Bone marrow (tissue), 2 donors: ENCODE measurements at places on chromosomes 1 and 21.

- DNase-seq, result peak; percentile 53
Observed at GRCh38 chr1:21290546-21290944, 282 bp upstream of the ECE1 start.

DNA sequence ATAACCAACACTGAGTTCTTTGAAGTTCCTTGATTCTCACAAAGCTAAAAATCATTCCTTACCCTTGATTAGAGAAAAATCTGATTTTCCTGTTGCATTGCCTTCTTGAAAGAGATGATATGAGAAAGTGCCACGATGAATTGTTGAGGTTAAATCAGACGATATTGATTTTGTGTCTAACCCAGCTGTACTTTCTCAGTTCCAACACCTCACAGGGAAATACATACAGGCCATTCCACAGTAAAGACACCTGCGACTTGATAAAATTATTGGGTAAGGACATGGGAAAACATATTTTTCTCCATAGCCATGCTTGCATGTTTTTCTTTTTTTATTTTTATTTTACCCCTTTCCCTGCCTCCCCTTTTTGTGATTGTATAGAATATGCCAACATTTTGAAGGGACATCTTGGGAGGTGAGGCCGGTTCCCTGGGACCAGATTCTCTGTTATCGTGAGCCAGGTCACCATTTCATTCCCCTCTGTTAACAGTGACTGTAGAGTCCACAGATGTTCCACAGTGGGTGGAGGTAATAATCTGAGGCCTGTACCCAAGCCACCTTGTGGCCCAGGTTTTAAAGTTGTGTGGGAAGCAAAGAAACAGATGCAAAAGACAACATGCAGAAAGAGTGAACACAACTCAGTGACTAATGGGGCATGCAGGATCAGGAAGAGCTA, 255.4 kb upstream of the ST6GALNAC5 start:
- no peak for DNase-seq

DNA sequence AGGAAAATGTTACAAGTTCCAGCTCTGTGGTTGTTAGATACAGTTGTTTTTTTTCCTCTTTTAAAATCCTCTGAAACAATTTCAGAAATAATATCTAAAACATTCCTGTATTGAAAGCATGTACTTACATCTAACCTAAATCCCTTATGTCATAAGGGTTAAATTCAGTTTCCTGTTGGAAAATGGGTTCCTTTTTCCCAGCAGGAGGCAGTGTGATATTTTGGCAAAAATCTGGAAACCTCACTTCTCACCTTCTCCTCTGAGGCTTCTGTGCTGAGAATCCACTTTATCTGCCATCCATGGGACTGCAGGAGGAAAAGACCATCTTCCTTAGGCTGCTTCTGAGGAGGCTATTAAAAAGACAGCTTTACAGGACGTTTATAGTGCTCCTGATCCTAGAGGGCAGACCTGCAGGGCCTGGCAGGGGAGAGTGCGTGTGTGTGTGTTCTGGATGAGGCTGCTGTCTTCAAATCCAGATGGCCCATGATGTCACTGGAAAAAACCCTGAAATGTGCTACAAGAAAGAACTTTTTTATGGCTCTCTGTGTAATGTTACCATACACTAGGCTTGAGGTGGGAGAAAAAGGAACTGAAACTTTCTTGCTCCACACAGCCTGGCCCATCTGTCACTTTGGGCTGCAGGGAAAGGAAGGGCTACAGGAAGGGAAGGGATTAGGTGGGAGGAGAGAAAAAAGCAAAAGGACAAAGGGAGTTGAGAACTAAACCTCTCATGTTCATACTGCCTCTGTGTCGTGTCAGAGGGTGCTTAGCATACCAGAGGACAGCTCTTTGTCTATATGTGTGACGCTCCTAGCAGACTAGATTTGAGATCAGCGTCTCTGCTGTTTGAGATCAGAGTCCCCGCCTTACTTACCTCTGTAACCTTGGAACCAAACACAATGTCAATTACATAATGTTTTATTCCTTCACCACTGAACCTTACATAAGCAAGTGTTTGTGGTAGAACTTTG, 379.2 kb upstream of the SPAG17 start:
- DNase-seq, result no peak

DNA sequence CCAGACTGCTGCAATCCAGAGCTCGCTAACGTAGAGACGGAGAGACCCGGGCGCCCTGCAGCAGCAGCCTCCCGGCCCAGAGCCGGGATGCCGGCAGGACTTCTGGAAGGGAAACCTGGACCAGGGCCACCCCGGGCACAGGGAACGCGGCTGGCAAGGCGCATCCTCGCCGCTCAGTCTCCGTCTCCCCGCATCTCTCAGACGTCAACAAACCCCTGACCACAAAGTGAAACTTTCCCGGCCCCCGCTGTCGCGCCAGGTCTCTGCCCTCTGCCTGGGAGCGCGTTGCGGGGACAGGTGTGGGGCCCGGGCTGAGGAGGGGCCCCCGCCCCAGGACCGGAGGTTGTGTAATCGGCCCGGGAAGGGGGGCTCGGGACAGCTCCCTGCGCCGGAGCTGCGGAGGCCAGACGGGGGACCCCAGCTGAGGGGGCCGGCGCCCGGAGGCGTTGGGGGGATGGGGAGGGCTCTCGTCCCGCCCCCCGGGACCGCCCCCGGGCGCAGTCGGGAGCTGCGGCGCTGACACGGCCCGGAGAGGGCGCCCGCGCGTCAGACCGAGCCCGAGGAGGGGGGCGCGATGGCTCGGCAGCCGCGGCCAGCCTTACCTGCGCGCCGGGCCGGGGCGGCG, 116.6 kb upstream of the HIVEP3 start:
- peak; percentile 30 for DNase-seq

- no peak for DNase-seq
Observed at GRCh38 chr1:113389359-113389952, 859 bp upstream of the MAGI3 start.

DNA sequence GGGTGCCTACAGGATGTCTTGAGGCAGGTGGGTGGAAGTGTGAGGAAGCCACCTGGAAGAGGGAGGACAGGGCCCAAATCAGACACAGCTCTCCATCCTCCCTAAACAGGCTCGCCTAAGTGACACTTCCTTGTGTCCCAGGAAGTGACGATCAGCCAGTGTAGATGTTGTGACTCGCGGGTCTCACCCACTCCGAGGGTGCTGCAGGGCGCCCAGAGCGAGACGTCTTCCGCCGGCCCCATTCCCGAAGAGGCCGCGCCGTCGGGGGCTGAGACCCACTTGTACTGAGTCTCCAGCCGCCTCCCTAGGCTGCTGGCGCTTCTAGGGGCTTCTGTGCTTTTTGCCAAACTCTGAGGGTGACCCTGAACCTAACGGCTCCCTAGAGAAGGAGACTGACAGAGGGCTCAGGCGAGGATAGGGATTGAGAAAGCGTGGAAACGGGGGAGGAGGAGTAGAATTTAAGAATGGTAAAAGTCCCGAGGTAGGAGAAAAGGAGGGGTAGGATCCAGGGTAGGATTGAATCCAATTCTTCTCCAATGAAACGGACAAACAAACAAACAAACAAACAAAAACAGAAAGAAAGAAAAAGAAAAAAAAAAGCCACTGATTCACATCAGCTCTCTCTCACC, 543 bp upstream of the MARK1 start:
- no peak for DNase-seq

DNA sequence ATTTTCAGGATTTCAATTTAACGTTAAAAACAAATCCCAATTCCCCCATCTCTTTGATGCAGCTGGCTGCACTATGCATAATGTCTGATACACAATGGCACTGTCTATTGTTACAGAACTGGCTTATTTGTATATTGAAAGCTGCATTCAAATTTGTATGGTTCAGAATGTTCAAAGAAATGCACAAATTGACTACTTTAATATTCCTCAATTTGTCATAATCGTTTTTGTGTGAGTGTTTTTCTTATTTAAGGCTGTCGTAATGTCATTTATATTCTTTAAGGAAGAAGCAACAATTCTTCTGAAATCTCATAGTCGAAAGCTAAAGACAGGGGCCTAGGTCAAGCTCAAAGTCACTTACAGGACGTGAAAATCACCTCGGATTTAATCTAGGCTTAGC, 341.4 kb upstream of the ZRANB2 start:
- no peak for DNase-seq

GRCh38 chr1:78619803-78620579, at the start of gene IFI44L:
Gene IFI44L, plus strand, starts transcription at chr1:78620448. Its CDS starts 7,468 bp downstream, at chr1:78627916.
- no peak for DNase-seq

GRCh38 chr21:27149034-27149433, 182.1 kb upstream of the ADAMTS5 start:
- no peak for DNase-seq

- DNase-seq, result no peak
Observed at GRCh38 chr1:233016798-233017197, 66.4 kb downstream of the NTPCR start.

DNA sequence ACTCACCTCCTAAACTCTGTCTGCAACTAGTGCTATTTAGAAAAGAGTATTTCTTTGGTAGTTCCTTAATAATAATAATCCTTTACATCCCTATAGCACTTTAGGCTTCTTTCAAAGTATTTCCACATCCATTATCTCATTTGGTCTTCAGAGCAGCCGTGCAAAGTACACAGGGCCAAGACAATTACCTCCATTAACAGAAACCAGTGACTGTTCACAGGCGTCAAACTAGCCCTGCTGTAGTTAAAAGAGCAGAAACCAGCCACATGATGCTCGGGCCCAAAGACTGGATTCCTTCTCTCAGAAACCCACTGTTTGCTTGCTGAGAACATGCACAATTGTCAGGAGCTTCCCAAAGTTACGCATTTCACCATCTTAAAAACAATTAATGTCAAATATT, 396.0 kb upstream of the DAB1 start:
- no peak for DNase-seq

DNA sequence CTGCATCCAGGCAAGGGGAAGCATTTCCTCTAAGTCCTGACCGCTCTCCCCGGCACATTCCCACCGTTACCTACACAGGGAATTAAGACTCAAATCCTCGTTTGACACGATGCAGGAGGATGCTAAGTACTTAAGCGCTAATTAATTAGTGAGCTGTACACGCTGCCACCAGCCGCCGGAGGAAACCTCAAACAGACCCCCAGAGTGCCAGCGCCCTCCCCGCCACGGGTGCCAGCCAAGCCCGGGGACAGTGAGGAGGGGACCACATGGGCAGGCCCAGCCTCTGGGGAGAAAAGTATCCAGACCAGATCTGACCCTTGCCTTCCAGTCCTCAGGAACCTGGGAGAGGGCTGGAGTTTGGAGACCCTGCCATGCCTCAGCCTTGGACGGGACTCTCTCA, 17.4 kb upstream of the CASZ1 start:
- no peak for DNase-seq

- no peak for DNase-seq
Observed at GRCh38 chr1:188061881-188062280, 1233.1 kb downstream of the PLA2G4A start.

- DNase-seq, result no peak
Observed at GRCh38 chr1:109818271-109818987, 54.7 kb upstream of the EPS8L3 start.

GRCh38 chr1:98098473-98098872, 177.6 kb upstream of the DPYD start:
- no peak for DNase-seq

- no peak for DNase-seq
Observed at GRCh38 chr1:96474985-96475743, 246.4 kb upstream of the PTBP2 start.

DNA sequence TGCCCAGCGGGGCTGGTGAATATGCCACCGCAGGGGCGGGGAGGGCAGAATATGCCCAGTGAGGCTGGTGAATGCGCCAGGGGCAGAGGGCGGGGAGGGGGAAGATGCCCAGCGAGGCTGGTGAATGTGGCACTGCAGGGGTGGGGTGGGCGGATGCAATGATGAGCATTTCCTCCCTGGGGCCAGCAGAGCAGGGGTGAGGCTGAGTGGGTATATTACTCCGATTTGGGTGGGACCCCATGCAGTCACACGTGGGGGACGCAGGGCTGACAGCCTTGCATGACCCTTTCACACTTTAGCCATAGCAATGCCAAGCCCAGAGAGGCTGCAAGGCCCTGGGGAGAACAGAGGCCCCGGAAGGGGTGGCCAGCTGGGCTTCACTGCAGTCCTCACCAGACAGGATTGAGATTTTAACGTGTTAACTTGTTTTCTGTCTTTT, 9.3 kb upstream of the SLX9 start:
- peak; percentile 26 for DNase-seq

DNA sequence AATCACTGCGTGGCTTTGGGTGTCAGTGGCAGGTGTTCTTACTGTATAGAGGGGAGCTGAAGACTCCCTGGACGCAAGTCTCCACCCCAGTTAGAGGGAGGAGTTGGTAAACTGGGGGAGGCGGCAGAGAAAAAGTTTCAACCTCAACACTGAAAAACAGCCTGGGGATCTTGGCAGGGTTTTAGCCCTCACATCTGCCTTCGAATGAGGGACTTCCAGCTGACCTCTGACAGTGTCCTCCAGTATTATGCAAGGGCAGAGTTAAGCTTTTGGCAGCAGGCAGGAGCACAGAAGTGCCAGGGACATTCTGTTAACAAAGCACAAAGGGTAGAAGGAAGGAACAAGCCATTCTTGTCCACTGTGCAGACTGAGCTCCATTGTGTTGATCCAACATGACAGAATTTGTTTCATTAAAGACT, 41.2 kb upstream of the RAB4A start:
- no peak for DNase-seq

DNA sequence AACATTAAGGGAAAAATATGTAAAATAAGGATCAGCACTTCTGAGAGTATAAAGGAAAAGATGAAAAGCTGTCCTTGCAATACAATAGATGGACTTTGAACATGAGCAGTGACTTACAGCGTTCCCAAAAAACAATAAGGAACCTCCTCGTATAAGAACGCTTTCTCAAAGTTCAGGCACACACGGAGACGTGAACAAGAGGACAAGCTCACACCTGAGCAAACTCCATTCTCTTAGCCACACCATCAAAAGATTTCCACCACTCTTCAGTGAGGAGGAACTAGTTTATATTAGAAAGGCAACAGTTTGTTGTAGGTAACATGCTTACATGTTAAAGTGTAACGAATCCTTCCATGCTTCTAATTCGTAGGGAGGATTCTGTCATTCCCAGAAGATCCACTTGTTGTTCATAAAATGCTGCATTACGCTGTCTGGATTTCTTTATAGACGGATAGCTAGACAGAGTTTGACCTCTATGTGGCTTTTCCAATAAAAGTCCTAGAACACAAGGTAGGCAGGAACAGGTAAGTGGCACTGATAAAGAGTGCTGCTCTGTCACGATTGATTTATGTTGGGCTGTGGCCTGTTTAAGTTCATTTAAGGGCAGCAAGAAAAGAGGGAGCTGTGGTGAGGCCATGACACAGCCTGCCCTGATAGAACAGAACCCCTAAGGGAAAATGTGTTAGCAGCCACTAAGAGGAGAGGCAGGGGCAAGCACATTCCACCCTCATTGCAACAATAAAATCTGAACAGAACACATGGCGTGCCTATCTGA, 37.0 kb upstream of the ATP1A1 start:
- no peak for DNase-seq

GRCh38 chr1:205060746-205061145, 17.7 kb downstream of the CNTN2 start:
- no peak for DNase-seq

GRCh38 chr1:5727871-5728643, 264.2 kb downstream of the NPHP4 start:
- DNase-seq, result no peak

DNA sequence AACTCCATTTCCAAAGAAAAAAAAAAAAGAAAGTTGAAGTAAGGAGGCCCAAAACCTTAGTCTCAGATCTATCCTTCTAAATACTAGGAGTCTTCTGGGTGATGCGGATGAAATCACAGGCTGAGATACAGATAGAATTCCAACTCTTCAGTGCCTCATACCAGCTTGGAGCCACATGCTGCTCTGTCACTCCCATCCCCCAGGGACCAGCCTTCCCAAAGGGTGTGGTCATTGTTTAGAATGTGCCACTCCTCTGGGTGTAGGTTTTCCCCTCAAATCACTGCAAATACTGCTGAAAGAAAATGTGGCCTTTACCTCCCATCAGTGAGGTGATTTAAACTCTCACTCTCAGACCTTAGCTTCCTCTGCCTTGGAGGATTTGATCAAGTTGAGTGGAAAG, 112.9 kb downstream of the CDC7 start:
- DNase-seq, result no peak
